ELF-1 (cell line): ENCODE measurements at places on chromosomes 12 and 14.

DNA sequence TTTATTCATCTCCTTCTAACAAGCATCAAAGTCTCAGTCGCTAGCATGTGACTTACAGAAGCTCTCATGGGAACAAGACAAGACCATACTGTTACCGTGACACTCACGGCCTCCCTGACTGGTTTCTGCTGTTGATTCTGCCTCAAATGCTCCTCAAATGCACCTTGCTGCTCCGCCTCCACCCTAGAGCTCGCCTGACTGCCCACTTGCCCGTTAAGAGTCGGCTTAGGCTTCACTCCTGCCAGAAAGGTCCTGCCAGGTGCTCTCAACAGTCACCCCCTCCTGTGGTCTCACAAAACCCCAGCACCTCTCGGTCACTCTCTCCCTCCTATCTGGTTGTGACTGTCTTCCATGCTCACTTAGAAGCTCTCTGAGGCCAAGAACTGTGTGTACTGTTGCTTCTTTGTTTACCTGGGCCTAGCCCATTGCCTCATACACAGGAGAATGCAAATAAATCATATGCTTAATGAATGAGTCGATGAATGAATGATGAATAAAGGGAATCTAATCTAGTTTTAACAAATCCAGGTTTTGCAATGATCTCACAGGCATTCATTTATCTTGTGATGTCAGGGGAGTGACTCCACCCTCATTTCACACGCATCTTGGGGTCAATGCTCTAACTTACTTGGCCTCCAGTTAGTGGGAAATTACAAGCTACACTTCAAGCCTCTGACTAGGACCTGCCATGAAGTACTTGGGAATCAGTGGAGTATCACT, 41.3 kb downstream of the SSH1 start:
- no peak for DNase-seq

GRCh38 chr14:40870252-40870651, 736.4 kb upstream of the LRFN5 start:
- DNase-seq, result no peak

DNA sequence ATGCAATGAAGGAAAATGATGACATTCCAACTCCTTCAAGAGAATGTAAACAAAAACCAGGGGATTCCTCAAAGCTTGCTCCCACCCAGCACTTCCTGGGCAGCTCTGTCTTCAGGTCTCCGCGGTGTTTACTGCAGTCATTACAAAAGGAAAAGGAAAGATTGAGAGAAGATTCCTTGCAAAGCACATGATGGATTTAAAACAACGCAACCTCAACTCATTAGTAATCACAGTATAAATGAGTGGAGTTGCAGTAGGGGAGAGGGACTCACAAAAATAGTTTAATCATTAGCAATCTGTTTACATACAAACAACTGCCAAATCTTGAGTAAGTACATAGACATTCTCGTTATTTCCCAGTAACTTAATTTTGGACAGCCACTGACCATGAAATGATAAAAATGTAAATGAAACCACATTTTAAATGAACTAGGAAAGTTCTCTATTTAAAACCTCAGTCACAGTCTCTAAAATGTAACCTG, 49.7 kb upstream of the OVCH1 start:
- DNase-seq, result no peak

GRCh38 chr12:60872219-60872618, 1276.4 kb downstream of the SLC16A7 start:
- DNase-seq, result no peak

DNA sequence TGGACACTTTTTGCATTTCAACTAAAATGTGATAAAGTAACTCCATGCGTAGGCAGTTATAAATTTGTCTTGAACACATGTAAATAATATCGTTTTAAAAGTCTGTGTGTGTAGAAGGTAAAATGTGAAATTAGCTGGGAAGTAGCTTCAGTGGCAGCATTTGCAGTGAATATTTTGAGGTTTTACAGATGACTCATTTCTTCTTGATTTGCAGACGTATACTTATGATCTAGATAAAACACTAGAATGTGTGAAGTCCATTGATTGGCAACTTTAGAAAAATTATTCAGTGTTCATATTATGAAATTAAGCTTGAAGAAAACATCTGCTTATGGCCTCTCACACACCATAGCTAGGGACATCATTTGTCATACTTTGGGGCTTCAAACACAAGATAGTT, 788.6 kb upstream of the NOVA1 start:
- DNase-seq, result no peak

DNA sequence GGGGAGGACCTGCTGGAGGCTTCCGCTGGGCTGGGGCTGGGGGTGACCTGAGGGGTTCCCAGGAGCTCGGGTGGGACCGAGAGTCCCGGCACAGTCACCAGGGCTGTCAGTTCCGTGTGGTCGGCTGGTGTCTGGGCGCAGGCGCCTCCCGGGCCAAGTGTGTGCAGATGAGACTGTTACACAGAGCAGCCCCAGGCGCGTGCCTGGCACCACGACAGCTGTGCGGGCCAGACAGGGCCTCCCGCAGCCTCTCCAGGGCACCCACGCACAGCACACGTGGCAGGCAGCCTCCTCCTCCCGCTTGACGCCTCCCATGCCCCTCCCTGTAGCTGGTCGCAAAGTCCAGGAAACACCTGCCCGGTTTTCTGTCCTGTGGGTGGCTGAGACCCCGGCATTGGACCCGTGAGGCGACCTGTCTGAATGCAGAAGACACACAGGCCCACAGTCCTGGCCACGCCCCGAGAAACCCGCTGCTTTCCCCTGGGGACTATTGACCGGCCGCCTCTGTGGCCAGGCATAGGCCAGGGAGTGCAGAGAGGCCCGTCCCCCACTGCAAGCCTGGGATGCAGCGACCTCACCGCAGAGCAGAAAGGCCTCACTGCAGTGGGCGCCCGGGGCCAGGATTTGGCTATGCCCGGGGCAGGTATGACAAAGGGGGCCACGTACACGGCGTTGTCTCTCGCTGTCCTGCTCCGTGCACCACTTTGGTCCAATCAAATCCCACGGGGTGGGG, 12.1 kb upstream of the GALNT9 start:
- DNase-seq, result no peak
